ENCODE measurements at places on chromosomes 1 and 21.

DNA sequence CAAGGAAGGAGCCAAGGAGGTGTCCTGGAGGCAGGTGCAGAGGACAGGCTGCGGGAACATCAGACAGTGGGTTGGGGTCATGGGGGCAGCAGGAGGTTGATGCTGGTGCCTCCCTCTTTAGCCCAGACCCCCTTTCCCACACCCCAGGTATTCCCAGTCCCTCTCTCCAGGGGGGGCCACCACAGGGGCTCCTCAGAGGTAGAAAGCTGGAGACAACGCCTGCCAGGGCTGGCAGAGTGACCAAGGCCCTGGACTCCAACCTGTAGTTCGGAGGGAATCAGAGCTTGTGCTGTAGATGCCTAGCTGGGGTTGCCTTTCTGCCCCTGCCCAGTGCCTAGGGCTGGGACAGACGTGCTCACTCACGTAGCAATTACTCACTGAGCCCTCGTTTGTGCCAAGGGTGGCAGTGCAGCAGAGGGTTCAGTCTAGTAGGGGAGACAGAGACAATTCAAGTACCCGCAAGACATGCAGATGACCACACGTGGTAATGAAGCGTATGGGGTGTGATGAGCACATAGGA is 148.2 kb downstream of the PTPRU start:
- DNase-seq: no peak

GRCh38 chr1:13722808-13723360 is 22.9 kb downstream of the PRDM2 start:
- peak; percentile 7 for DNase-seq

GRCh38 chr1:95380909-95381308 is 146.9 kb downstream of the RWDD3 start:
- DNase-seq: no peak

DNA sequence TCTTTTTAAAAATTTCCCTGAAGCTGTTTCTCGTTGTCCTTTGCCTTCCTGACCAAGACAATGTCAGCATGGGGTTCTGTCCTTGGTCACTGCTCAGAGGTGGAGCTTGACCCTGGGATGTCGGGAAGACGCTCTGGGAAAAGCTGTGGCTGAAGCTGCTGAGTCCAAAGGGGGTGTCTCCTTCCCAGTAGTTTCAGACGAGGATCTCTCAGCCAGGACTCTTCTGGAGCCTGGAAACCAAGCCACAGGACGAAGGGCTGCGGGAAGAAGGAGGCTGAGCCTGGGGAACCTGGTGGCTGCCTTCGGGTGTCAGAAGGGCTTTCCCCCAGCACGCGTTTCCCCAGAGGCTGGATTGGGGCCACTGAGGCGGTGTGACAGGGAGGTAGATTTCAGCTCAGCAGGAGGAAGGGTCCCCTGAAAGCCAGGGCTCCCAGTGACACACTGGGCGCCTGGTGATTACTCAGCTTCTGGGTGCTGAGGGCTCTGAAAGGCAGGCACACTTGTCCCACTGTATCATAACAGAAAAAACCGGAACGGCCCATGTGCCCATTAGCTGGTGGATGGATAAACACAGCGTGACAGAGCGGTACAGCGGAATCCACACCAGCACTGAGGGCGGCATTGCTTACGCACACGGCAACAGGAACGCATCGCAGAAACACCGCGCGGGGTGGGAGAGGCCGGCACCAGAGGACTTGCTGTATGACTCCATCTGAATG is 5.0 kb upstream of the KRTAP12-1 start:
- no peak for DNase-seq

- DNase-seq: peak; percentile 90
These were observed 4.6 kb downstream of the IFFO2 start for GRCh38 chr1:18951818-18952391.

DNA sequence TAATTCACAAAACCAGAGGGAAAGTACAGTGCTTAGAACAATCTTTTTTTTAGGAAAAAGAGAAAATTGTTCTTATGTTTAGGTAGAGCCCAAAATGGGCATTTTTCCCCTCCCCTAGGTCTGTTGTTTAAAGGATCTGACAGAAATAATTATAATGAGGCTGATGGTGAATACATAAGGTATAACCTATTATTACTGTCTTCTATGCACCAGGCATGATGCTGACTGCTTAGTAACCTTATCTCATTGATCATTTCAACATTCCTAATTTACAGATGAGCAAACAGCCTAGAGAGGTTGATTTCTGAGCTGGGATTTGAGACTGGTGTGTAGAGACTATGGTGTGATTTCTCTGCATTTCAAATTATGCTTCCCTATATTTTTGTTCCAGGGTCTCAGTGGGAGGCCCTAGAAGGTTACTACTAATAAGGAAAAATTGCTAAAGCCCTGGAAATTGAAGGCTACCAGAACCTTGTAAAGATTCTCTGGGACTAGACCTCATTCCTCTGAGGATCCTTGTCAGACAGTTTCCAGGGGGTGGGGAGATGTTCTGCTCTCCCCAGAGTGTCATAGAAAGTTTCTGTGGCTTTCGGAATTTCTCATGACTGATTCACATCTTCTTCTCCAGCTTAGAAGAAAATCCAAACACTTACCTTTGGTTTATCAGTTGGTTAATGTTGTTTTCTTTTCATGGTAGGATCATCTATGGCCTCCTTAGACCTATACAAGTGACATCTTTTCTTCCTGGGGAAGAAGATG is 44.9 kb downstream of the ROR1 start:
- peak; percentile 52 for DNase-seq

DNA sequence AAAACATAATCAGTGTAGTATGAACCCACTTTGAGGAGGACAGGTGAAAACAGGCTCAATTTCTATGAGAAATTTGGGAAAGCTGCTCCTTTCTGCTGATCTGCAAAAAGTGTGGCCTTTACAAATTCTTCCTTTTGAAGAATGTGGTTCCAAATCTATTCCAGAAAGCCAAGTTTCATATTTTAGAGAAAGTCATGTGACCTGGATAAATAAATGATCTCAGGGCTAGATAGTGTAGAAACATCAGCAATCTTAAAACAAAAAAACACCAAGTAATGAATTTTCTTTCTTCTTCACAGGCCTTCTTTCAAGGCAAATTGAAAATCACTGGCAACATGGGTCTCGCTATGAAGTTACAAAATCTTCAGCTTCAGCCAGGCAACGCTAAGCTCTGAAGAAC is 11.7 kb upstream of the PODN start:
- DNase-seq: no peak

GRCh38 chr21:31558189-31558961 is 101.1 kb upstream of the SOD1 start:
- no peak for DNase-seq

- DNase-seq: no peak
These were observed 14.7 kb upstream of the DISC1 start for GRCh38 chr1:231611851-231612250.
